ENCODE measurements at places on chromosomes 3 and 15.
A peak's percentile ranks its signal among the peaks of the same experiment; 100 is the strongest.

GRCh38 chr3:63863150-63864007, at the start of the genes ATXN7 and THOC7:
TSS of gene ATXN7 (plus strand) at chr3:63863867. CDS start at chr3:63912599, 48,732 bp downstream.
TSS of gene THOC7 (minus strand) at chr3:63863805. CDS start at chr3:63863790, 15 bp downstream.
- DNase-seq = peak; percentile 66

DNA sequence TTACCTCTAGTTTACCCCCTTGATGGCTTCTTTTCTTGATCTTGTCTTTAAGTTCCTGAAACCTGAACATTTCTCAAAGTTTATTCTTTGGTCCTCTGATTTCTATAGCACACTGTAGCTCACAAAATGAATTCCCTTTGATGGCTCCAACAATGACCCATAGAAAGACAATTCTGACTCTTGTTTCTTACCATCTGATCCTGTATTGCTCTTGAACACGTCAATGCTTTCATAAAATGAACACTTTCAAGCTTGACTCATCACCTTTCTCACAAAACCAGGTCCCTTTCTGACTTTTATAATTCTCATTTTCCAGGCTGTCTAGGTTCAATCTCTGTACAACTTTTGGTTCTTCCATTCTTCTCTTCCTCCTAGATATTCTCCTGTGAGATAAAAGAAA, 5.7 kb upstream of the GAP43 start:
- DNase-seq = no peak

DNA sequence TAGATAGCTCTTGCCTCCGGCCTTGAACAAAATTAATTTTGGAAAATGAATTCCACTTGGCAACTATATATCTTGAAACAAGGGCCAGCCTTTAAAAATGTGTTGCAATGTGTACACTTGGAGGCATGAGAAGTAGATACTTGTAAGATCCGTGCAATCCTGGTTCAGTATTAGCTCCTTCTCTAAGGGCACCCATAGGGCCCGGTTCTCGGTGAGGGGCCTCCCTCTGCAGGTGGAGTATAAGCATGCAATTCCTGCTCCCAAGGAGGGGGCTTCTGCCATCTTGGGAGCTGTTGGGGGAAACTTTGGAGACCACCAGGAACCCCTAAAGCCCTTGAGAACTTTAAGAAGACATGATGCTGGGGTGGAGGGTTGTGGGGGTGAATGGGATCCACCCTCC, 388.7 kb upstream of the RGMA start:
- no peak for DNase-seq

DNA sequence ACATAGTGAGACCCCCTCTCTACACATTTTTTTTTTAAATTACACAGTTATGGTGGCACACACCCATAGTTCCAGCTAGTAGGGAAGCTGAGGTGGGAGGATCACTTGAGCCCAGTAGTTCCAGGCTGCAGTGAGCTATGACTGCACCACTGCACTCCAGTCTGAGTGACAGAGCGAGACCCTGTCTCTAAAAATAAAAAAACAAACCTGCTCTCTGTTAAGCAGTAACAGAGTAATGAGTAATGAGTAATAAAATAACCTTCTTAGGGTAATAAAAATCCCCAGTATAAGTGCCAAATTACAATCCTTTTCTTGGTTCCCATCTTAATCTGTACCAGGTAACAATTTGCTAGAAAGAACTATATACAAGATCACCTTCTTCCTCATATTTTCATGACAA, 65.9 kb upstream of the PLXND1 start:
- no peak for DNase-seq
